A549 treated with AZD2906 at 1 μM for 4 hours (cell line): ENCODE measurements at places on chromosomes 5 and 9. TPM values are rescaled to one million over a fixed set of nuclear protein-coding genes. Genes with fewer than 3 reads are reported as not detected.

Gene MARCHF11
- total RNA-seq, result not detected in 5 replicates

Gene PCDHB8
- 0.24 to 0.28 TPM (median 0.26 TPM) in 5 replicates for total RNA-seq

Gene EPB41L4A
- total RNA-seq, result 2.5 to 3.4 TPM (median 3.3 TPM) in 5 replicates

Gene GALT
- 12.8 to 18.9 TPM (median 17.6 TPM) in 5 replicates for total RNA-seq

Gene DNAH5
- 1.5 to 2.5 TPM (median 1.9 TPM) in 5 replicates for total RNA-seq

Gene WDR31
- 0.96 to 1.4 TPM (median 1.1 TPM) in 5 replicates for total RNA-seq

Gene ANKRD20A1
- 0.82 to 2.4 TPM (median 1.2 TPM) in 5 replicates for total RNA-seq

Gene PCDHB5
- total RNA-seq, result 1.3 to 1.7 TPM (median 1.4 TPM) in 5 replicates
